ENCODE measurements at places on chromosomes 6 and 20.
A peak's percentile ranks its signal among the peaks of the same experiment; 100 is the strongest.

GRCh38 chr20:1955217-1955616, 38.6 kb downstream of the PDYN start:
- DNase-seq: no peak

GRCh38 chr6:33313105-33313708, 671 bp downstream of the TAPBP start:
- no peak for DNase-seq

DNA sequence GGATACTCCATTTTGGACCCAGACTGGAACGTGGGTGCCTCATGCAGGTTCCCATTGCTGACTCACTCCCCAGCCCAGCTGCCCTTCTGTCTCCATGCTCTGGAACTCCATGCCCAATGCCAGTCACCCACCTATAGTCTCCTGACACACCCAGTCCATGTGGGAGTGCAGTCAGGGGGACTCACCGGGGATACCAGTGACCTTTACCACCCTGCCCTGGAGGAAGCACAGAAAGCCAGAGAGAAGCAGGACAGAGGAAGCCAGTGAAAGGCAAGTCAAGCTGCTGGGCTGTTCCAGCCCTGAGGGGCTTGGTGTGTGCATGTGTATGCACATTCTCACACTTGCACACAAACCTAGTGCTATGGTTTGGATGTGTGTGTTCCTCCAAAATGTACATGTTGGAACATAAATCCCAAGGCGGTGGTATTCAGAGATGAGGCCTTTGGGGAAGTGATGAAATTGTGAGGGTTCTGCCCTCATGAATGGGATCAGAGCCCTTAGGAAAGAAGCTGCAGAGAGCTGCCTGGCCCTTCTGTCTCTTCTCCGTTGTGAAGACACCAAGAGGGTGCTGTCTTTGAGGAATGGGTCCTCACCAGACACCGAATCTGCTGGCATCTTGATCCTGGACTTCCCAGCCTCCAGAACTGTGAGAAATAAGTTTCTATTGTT, 121.4 kb upstream of the MAFB start:
- DNase-seq: no peak

DNA sequence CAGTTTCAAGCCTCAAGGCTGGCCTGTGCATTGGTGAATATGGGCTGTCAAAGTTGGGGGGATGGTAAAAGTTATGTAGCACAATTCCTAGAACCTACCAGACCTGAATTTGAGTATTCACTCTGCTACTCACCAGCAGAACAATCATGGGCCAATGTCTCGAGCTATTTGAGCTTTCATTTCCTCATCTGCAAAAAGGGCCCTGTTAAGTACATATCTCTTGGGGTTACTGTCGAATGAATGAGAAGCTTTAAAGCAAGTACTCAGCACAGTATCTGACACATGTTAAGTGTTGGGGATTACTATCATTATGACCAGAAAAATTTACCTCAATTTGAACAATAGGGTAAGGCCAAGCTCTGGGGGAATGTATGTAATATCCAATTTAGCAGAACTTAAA, 13.5 kb upstream of the ENPP4 start:
- DNase-seq: no peak

- no peak for DNase-seq
These were observed 37.9 kb upstream of the SNAP25 start for GRCh38 chr20:10180651-10181235.

DNA sequence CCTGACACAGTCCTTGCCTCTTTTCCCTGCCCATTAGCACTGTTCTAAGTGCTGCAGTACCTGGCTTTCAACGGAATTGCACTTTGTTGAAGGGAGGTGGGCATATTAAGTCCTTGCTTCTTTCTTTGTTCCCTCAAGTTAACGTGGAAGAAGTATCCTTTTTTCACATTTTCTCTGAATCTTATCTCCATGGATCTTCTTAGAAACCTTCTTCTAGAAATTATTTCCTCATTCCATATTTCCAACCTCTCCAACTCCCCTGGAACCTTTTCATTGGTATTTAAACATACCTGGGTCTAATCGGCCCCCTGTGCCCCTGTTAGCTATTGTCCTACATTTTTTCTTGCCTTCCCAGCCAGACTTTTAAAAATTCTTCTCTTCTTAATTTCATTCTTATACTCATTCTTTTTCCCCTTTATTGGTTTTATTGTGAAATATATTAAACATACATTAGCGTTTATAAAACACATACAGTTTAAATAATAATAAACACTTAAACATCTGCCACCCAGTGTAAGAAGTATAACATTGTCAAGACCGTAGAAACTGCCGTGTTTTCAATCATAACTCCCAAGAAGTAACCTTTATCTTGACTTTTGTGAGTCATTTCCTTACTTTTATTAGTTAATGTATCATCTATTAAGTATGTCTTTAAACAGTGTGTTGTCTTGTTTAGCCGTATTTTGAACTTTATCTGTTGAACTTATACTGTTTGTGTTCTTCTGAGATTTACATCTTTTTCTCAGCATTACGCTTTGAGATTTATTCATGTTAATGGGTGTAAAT, 118.2 kb downstream of the CDKAL1 start:
- no peak for DNase-seq

GRCh38 chr20:35699127-35699956, at the start of the genes NFS1 and ROMO1:
TSS of gene NFS1 (minus strand) at chr20:35699352. CDS start at chr20:35699288, 64 bp downstream.
TSS of gene ROMO1 (plus strand) at chr20:35699405. CDS start at chr20:35699633, 228 bp downstream.
- DNase-seq: peak; percentile 85

DNA sequence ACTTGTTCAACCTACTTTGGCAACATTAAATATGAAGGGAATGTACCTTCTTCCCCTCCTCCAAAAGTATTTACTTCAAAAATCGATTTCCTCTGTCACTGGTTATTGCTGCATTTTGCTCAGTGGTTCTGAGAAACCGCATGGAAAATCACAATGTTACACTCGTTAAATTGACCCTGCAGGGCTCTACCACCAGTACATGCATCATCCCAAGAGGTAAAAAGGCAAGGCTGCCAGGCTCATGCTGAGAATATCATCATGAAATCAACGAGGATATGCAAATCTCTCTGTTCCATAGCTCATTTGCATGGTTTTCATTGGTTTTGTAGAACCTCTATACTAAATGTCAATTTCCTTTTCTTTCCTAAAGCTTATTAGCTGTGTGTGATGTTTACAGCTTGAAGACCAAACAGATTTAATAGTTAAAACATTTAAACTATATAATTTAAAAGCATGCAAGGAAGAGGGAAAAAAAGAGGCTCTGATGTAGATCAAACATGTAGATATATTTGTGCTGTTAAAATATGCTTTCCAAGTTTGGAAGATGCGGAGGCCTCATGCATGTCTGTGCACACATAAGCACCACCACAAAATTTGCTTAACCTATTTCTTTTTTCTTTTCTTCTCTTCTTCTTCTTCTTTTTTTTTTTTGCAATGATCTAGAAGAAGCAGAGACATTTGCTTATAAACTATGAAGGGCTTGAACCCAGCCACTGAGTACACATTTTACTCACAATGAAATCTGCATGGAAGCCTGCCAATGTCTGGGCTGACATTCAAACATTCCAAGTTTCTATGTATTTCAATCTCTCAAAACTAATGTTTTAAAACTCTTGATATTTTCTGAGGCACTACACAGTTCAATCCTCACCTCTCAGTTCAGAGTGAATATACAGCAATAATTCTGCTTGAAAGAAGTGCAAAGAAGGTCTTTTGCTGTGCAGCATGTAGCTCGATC, 194.0 kb downstream of the GMPR start:
- no peak for DNase-seq

- no peak for DNase-seq
These were observed 17.5 kb downstream of the NRN1 start for GRCh38 chr6:5989141-5989723.

DNA sequence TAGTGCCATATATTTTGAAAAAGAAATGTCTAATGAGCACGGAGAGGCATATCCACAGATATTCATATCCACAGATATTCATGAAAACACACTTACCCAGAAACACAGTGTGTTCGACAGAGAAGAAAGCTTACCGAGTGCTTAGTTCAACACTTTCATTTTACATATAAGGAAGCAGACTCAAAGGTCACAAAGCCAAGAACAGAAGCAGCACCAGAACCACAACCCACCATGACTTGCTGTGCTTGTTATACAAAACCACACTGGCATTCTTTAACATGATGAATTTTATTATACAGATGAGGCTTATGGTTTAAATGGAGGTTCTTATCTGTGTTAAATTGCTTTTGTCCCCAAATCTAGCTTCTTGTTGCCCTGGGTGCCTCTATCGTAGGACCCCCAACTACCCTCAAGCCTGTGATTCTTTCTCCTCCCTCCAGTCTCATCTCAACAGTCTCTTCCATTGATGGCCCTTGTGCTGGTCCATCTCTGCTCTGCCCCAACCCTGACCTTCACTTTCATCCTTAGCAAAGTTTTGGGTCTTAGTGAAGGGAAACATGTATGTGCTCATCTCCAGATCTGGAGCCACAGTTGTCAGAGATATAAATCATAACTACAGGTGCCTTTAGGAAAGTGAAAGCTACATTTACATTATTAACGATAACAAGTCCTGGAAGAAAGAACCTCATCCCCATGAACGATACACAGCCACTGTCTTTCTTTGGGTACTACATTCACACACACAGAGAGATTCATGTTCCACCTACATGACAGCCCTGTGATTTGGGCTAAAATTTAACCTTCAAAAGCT, 40.0 kb downstream of the SF3B5 start:
- no peak for DNase-seq

DNA sequence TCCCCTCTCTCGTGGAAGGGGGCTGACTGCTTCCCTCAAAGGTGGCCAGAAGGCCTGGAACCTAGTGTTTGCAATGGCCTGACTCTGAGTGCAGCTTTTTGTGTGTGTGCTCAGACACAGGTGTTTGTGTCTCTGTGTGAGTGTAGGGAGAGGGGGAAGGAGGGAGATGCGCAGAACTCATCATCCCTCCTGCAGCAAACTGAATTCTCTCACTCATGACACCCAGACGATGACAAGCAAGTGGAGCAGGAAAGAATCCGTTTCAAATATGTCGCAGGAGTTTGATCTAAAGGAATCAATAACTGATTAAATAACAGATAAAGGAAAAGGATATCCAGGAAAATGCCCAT, 101.4 kb downstream of the TNFAIP3 start:
- DNase-seq: no peak

GRCh38 chr6:137767911-137768690, 99.0 kb upstream of the TNFAIP3 start:
- no peak for DNase-seq

DNA sequence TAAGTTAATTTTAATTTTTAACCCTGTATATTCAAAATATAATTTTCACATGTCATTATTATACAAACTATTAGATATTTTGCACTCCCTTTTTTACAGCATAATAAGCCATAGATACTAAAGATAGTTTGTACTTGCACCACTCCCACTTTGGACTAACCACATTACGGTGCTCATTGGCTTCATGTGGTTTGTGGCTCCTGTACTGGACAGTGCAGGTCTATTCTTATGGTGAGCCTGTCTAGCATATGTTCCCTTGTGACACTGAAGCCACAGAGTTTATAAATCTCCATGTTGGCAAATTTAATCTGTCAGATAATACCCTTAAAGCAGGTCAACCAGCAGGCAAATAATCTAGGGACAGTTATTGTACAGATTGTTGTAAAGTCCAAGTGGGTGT, 354.4 kb upstream of the KCNQ5 start:
- DNase-seq: peak; percentile 14

GRCh38 chr20:49769048-49769581, 43.5 kb upstream of the SLC9A8 start:
- DNase-seq: no peak

DNA sequence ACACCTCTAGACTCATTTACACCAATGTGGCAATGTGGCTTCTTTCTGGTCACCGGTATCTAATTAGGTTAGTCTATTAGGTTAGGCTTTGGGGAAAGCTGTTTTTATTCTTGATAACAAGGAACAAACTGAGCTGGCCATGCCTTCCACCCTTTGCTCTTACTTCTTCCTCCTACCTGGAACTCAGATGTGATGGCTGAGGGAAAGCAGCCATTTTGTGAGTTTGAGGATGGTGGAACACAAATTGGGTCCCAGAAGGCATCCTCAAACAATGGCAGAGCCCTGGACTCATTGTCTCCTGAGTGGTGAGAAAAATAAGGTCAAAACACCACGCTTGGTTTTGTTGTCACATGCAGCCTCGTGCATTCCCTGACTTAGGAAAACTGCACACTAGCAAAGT, 7.7 kb downstream of the CDH4 start:
- no peak for DNase-seq

DNA sequence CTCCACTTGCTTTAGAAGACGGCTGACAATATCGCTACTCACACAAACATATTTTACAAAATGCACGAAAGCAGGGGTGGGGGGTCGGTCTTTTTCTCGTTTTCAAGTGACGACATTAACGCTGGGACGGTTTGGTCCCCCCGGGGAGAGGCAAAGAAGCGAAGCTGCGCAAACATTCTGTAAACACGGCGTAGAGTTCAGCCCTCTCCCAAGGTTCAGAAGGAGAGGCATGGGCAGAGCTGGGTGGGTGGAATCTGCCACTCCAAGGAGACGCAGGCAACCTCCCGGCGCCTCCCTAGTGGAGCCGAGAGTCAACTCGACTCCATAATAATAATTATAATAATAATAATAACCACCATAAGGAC, 2.4 kb downstream of the NKX2-2 start:
- DNase-seq: no peak

DNA sequence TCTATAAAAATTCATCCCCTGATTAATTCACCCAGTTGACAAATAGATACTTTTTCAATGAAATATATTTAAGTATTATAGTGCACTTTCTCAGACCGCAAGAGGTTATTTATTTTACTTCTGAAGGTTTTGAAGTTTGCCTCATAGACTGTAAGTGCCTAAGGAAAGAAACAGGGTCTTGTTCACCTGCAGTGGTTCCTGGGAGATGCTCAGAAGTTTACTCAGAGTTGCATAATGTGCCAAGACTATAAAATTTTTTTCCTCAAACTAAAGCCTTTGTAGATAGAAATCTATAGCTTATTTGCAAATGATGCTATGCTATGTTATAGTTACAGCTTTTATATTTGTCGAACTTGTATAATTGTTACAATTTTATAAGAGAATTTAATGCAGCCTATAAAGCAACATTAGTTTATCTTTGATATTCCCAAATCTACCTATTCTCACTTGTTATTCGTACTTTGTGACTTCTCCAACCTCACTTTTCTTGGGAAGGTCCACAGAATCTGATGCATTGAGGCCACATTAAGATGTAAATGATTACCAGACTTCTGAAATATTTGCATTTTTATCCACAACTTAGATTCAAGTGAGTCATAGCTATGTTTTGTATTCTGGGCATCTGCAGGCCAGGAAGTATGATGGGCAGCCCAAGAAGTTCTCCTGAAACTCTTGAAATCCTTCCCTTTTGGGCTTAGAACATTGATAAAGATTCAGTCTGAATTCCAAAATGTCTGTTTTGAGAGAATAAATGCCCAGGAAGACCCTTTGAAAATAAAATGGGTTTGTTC, 35.7 kb downstream of the KCNQ5 start:
- no peak for DNase-seq

- DNase-seq: no peak
These were observed 225.5 kb downstream of the BMP7 start for GRCh38 chr20:57040924-57041323.

DNA sequence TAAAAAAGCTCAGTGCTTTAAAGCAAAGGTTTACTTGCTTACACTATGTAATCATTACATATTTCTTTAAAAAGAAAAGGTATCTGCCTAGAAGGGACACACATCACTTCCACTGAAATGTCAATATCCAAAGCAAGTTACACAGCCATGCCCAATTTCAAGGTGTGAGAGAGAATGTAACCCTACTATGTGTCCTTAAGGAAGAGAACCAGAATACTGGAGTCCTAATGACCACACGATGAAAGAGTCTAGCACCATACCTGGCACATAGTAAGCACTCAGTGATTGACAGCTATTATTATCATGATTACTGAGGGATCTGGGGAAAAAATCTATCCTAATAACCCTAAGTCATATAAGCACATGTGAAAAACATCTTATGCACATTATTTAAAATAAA, 10.4 kb downstream of the CHD6 start:
- no peak for DNase-seq
